ENCODE measurements at places on chromosomes 6 and 20. TPM values are rescaled to one million over a fixed set of nuclear protein-coding genes. Genes with fewer than 3 reads are reported as not detected.

The MDFI gene
- total RNA-seq = 4.9 TPM

DNA sequence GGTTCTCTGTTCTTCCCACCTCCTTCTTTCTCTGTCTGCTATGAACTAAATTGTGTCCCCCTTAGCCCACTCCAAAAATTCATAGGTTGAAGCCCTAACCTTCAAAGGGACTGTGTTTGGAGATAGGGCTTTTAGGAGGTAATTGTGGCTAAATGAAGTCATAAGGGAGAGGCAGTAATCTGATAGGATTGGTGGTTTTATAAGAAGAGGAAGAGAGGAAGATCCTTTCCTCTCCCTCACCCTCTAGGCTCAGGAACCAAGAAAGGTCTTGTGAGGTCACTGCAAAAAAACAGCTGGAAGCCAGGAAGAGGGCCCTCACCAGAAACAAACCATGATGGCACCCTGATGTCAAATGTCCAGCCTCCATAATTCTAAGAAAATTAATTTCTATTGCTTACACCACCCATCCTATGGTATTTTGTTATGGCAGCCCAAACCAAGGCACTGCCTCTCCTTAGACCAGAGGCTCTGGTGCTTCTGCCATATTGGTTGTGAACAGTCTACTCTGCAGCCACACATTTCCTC is 135.1 kb upstream of the COL21A1 start:
- no peak overlapping the region for H3K4me3 ChIP-seq
- DNase-seq = no peak
- no peak overlapping the region for H3K27ac ChIP-seq
- H3K27me3 ChIP-seq = no peaks in the 10 kb centered on the region

- no peak overlapping the region for H3K4me3 ChIP-seq
- DNase-seq = no peak
- no peaks in the 10 kb centered on the region for H3K36me3 ChIP-seq
- no peaks in the 10 kb centered on the region for H3K27me3 ChIP-seq
Measured at GRCh38 chr20:1959156-1959555, 34.7 kb downstream of the PDYN start.

The SEMG1 gene
- not detected for total RNA-seq

- no peaks in the 10 kb centered on the region for H3K27me3 ChIP-seq
- peaks cover 7% of the 10 kb centered on the region for H3K4me1 ChIP-seq
- no peak overlapping the region for H3K4me3 ChIP-seq
- DNase-seq = no peak
Measured at GRCh38 chr6:105797983-105798453, 288.1 kb upstream of the PRDM1 start.

DNA sequence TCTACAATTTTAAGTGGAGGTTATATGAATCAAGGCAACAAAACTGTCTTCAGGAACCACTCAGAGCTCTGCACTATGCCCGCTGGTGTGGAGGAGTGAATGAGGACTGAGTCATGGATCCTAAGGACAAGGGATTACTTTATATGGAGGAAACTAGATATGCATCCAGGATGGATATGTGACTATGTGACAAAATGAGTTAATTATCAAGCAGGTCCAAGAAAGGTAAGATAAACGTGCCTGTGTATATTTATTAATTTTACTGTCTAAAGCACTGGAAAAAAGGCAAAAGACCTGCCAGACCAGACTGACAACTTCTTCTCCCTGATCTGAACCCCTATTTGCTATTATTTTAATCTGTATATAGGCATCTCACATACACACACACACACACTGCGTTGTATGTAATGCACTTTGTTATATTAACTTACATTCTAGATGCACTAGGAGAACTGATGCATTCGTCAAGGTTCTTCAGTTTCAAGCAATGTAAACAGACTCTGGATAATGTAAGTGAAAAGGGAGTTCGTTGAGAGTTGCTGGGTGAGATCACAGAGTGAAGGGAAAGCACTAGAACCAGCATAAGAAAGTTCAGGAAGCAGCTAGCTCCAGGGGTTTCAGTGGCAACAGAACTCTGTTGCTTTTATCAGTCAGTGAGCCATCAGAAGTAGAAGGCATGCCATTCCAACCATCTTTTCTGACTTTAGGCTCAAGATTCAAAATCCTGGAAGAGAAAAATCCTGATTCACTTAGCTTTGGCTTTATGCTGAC is 26.4 kb upstream of the ADGRG6 start:
- no peak overlapping the region for H3K27ac ChIP-seq
- DNase-seq = no peak
- no peaks in the 10 kb centered on the region for H3K36me3 ChIP-seq
- H3K27me3 ChIP-seq = no peaks in the 10 kb centered on the region

DNA sequence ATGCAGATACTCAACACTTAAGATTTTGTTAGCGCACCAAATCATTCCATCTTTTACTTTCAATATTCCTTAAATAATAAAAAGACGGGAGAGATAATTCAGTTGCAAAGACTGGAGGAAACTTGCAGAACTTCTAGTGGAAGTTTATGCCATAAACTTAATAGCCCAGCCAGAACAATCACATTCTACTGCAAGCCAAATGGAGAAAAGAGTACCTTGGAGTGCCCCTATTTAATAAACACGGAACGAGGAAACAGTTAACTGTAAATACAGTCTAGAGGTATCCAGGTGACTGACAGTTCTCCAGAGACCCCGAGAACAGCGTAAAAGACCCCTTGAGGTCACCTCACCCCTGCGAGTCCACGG is 635 bp downstream of the SLC35B3 start:
- H3K27ac ChIP-seq = peak overlapping the region; percentile 92
- no peaks in the 10 kb centered on the region for H3K36me3 ChIP-seq
- H3K4me3 ChIP-seq = peak overlapping the region; percentile 78
- no peak for DNase-seq
- H3K27me3 ChIP-seq = no peaks in the 10 kb centered on the region
- peaks cover 21% of the 10 kb centered on the region for H3K4me1 ChIP-seq

GRCh38 chr6:170245475-170245992 is 45.3 kb downstream of the DLL1 start:
- H3K27me3 ChIP-seq = no peaks in the 10 kb centered on the region
- H3K27ac ChIP-seq = no peak overlapping the region
- no peak for DNase-seq

- no peak overlapping the region for H3K4me3 ChIP-seq
- no peak for DNase-seq
- H3K27me3 ChIP-seq = no peaks in the 10 kb centered on the region
- no peaks in the 10 kb centered on the region for H3K4me1 ChIP-seq
- no peak overlapping the region for H3K27ac ChIP-seq
Measured at GRCh38 chr6:16564436-16564835, 196.8 kb downstream of the ATXN1 start.

The PRDM13 gene
- not detected for total RNA-seq
